ENCODE measurements at places on chromosomes 3 and 15.

DNA sequence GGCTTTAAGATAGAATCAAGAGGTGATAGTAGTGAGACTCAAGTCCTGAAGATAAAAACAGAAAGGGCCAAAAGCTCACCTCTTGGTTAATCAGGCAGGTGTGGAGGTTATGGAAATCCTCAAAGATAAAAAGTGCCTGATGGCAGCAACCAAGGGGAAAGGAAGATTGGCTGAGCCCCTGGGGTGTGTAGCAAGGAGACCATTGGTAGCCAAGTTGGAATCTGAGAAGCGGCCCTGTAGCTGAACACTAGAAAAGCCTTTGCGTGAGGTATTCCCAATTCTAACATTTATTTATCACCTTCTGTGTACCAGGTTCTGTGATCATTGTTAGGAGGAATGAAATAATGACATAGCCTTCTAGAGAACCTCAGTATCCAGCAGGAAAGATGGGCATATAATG lies 98.9 kb downstream of the ZNF609 start:
- DNase-seq, result no peak

DNA sequence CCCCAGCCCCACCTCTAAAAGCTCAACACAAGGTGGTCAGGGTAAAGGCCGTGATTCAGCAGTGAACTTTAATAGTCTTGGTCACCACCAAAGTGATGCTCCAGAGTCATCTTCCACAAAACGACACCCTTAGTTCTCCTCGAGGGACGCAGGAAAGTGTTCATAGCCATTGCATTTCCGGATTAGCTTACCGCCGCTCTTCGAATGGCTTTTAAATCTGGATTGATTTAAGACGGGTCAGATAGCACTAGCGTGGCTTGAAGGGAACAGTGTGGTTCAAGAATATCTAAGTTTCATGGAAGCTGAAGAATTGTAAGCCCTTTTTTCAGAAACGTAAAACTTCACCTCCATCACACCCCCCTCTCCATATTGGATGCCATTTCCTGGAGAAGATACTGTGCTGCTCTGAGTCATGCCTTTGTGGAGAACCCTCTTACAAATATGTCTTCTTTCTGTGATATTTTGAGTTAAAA lies 829 bp downstream of the RNF7 start:
- no peak for DNase-seq

- peak; percentile 28 for DNase-seq
Measured at GRCh38 chr15:80567721-80568157, 127.4 kb upstream of the ABHD17C start.

DNA sequence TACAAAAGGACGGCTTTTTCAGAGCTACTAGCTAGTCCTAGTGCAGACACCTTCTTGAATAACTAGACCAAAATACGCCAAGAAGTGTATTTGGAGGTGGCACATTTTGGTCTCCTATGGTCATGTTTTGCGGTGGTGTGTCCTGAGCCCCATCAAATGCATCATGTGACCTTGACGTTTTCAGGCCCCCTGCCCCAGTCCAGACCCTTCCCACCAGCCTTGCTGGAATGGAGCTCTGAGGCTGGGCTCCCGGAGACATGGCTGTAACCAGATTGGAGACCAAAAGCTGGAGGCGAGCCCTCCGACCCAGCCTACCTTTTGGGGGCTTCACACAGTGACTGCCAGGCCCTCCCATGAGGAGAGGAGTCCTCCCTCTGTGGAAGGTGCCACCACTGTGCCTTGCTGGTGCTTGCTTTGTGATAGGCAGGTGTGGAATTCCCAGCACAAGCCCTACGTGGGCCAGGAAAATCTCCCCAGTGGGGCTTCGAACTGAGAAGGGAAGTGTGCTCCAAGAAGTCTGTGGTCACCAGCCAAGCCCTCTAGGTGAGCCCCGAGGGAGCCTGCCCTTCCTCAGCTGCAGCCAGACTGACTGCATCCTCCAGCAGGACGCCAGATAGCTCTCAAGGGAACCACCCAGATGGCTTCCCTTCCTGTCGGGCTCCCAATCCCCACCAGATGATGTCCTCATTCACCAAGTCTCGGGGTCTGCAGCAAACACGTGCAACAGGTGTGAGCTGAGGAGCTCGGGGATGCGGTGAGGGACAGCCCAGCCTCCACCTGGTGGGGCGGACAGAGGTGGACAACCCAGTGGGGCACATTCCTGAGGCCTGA lies 126.2 kb downstream of the ASB7 start:
- no peak for DNase-seq

- no peak for DNase-seq
Measured at GRCh38 chr3:156170571-156170970, 50.2 kb downstream of the KCNAB1 start.

DNA sequence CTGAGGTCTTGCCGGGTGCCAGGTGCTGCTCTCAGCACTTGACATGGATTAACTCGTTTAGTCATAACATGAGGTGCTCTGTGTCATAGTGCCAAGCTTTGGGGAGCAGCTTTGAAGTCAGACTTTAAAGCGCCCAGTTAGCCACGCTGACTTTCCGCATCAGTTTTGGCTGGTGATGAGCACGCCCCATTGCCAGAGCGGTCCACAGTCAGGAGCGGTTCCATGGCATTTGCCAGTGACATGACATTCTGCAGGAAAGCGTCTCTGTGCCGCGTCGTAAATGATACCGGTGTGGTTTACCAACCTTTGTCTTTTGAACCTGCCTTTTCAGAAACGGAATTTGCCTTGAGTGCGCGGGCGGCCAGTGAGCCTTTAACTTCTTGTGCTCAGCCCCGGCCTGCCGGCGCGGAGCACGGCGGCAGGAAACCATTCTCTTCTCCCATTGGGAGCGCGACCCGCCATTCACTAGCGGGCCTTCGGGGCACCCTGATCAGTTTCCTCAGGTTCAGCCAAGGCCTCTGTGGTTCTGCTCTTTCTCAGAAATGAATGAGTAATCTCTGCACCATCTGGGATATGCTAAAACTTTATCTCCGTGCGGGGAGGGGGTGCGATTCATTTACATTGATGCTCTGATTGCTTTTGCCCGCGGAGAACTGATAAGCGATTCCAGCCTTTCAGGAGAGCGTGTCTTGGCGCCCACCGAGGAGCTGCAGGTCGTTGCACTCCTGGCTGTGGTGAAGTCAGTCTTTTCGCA lies 1.7 kb upstream of the SLC2A2 start:
- DNase-seq, result peak; percentile 8

DNA sequence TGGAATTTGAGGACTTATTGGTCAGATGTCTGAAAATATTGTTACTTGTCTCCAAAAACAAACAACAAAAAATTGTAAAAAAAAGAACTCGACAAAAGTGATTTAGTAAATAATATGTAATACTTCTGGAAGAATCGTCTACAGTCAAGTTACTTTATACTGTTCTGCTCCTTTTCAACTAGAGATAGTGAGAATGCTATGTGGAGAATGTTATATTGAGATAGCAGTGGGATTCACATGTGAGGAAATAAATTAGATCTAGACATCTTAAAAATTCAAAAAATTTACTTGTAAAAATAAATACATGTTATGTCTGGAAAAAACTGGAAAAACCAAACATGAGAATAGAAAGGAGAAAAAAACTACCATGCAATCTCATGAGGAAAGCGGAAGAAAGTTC lies 64.9 kb downstream of the SGO1 start:
- DNase-seq, result no peak

GRCh38 chr3:186496016-186496415 lies 48.2 kb downstream of the CRYGS start:
- no peak for DNase-seq

Data from caudate nucleus (tissue), 63 donors.